ENCODE measurements at places on chromosomes 12 and 14.

GRCh38 chr14:77804592-77804991 is 4.7 kb downstream of the ADCK1 start:
- DNase-seq: no peak

- DNase-seq: peak; percentile 36
Observed at GRCh38 chr12:115210533-115211252, 526.7 kb upstream of the TBX3 start.

- DNase-seq: no peak
Observed at GRCh38 chr12:63129927-63130326, 21.1 kb downstream of the AVPR1A start.

DNA sequence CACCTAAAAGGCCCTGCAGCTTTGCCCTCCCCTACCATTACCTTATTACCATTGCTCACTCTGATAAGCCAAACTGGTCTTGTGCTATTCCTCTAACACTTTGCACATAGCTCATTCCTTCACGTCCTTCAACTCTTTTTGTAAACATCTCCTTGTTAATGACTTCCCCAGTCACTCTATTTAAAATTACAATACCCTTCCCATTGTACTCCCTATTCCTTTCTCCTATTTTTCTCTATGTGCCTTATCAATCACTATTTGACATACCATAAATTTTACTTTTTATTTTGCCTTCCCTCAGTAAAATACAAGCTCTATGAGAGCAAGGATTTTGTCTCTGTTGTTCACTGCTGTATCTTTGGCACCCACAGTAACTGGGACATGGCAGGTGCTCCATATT is 5.4 kb downstream of the SARNP start:
- no peak for DNase-seq

- DNase-seq: no peak
Observed at GRCh38 chr14:33254861-33255395, 316.2 kb downstream of the NPAS3 start.

All from posterior cingulate gyrus (tissue), 11 donors.